ENCODE measurements at places on chromosomes 16 and 17.
A peak's percentile ranks its signal among the peaks of the same experiment; 100 is the strongest.

- DNase-seq, result peak; percentile 71
Observed at GRCh38 chr16:2471653-2472487, 773 bp downstream of the NTN3 start.

- DNase-seq, result no peak
Observed at GRCh38 chr17:57279432-57279831, 23.1 kb downstream of the MSI2 start.

DNA sequence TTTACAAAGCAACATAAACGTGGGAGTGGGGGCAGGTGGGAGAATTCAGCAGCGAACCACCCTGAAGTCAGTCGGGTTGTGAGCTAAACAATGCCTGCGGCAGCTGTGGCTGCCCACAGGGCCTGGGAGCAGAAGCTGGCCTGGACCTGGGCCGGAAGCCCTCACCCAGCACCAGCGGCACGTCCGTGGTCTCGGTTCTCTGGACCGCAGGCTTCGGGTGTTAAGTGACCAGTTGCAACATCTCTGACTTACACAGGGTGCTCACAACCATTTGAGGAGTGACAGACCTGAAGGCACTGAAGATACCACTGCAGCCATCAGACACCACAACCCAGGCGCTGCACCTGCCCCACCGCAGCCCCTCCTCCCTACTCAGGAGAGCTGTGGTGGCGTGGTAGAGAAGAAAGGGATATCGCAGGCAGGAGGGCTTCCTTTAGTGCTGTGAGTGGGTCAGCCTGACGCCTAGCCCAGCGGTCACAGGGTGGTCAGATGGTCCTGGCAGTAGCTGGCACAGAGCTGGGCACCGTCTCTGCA lies 33.8 kb downstream of the CBFA2T3 start:
- DNase-seq, result no peak

GRCh38 chr16:12462426-12463280 lies 341.0 kb downstream of the CPPED1 start:
- DNase-seq, result peak; percentile 21

DNA sequence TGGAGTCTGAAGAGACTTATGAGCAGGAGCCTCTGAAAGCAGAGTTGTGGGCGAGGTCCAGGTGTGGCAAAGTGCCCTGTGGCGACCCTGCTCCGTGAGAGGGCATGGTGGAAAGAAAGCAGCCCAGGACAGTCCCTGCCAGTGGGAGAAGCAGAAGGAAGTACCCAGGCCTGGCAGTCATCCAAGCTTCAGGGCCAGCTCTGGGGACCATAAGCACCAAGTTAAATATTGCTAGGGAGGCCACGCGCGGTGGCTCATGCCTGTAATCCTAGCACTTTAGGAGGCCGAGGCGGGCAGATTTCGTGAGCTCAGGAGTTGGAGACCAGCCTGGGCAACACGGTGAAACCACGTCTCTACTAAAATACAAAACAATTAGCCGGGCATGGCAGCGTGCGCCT lies 4.9 kb upstream of the ASGR1 start:
- no peak for DNase-seq

GRCh38 chr17:50954641-50955121 lies 88.5 kb upstream of the TOB1 start:
- DNase-seq, result no peak

GRCh38 chr16:49439050-49439449 lies 65.4 kb downstream of the C16orf78 start:
- DNase-seq, result no peak

- no peak for DNase-seq
Observed at GRCh38 chr17:72063756-72064450, 56.9 kb upstream of the SOX9 start.

DNA sequence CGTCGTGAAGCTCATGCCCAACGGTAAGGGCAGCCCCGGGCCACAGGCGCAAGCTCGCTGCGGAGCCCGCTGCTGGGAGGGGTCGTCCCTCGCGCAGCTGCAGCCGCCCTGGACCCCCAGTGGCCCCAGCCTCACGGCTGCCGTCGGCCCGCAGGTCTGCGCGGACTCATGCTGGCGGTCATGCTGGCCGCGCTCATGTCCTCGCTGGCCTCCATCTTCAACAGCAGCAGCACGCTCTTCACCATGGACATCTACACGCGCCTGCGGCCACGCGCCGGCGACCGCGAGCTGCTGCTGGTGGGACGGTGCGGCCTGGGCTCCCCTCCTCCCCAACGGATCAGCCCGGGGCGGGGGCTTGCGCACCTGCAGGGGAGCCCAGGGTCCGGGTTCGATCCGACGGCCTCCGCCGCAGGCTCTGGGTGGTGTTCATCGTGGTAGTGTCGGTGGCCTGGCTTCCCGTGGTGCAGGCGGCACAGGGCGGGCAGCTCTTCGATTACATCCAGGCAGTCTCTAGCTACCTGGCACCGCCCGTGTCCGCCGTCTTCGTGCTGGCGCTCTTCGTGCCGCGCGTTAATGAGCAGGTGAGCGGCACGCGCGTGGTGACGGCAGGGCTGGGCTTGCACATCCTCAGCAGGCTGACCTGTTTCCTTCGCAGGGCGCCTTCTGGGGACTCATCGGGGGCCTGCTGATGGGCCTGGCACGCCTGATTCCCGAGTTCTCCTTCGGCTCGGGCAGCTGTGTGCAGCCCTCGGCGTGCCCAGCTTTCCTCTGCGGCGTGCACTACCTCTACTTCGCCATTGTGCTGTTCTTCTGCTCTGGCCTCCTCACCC lies 5.8 kb downstream of the SLC5A2 start:
- no peak for DNase-seq

DNA sequence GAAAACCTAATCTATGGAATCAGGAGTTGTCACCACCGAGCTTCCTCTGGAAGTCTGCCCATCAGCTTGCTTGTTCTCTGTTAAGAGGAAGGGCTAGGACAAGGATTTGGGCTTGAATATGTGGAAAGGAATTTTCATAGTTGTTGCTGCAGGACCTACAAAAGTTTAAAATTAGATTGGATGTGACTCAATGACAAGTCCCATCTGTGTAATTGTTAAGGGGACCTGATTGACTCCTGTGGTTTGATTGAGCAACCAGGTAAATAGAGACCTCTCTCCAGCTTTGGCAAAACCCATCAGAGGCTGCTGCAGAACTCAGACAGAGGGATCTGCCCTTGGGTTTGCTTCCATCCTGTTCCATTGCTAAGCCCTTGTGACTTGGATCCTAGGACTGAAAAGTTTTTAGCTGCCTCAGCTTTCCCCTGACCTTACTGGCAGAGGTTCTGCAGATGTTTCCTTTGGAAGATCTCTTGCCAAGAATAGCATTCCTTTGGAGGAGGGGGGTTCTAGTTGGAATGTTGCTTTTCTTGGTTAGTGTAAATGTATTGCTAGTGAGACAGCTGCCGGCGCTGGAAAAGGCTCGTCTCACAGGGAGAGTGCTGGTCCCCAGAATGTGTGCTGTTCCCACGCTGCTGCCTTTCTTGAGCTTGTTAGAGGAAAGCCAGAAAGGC lies 50.0 kb downstream of the SF3B3 start:
- DNase-seq, result peak; percentile 28

GRCh38 chr16:19236561-19237209 lies 48.8 kb upstream of the CLEC19A start:
- DNase-seq, result no peak

GRCh38 chr16:66382171-66382965 lies 15.9 kb downstream of the CDH5 start:
- DNase-seq, result no peak

DNA sequence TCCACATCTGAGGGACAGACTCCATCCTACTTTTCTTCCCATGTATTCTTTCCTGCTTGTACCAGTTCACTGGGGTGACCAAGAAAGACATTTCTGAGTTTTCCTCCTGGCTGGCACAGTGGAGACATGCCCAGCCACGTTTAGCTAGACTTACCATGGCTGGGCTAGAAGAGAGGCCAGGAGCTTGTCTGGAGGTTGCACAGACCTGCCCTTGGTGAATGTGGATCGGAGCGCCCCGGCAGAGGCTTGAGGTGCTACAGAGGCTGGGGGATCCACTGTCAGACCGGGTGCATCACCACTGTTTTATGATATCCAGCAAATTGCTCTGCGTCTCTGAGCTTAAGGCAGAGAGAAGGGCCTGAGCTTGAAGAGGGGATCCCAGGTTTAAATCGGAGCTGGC lies 3.5 kb downstream of the IL4R start:
- no peak for DNase-seq

- no peak for DNase-seq
Observed at GRCh38 chr17:13518261-13519000, 83.3 kb downstream of the HS3ST3A1 start.

GRCh38 chr17:20028443-20028842 lies 19.3 kb downstream of the SPECC1 start:
- DNase-seq, result peak; percentile 83

GRCh38 chr16:11497851-11498289 lies 88.8 kb downstream of the LITAF start:
- DNase-seq, result peak; percentile 42

DNA sequence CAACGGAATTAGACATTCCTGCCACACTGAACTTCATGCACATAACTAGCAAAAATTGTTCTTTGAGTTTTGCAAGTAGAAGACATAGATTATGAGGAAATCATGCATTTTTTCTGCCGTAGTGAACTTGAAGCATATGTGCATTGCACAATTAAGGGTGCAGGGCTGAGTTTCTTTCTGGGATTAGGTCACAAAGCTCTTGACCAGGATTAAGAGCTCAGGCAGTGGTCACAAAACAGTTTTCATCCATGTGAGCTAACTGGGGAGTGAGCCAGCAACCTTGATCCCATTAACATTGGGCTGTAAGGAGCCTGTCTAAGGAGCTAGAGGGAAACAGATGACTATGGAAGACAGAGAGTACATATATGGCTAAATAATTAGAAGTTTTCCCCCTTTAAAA lies 143.7 kb downstream of the PMP22 start:
- DNase-seq, result no peak

GRCh38 chr17:8476741-8477140 lies 41.1 kb downstream of the NDEL1 start:
- no peak for DNase-seq

DNA sequence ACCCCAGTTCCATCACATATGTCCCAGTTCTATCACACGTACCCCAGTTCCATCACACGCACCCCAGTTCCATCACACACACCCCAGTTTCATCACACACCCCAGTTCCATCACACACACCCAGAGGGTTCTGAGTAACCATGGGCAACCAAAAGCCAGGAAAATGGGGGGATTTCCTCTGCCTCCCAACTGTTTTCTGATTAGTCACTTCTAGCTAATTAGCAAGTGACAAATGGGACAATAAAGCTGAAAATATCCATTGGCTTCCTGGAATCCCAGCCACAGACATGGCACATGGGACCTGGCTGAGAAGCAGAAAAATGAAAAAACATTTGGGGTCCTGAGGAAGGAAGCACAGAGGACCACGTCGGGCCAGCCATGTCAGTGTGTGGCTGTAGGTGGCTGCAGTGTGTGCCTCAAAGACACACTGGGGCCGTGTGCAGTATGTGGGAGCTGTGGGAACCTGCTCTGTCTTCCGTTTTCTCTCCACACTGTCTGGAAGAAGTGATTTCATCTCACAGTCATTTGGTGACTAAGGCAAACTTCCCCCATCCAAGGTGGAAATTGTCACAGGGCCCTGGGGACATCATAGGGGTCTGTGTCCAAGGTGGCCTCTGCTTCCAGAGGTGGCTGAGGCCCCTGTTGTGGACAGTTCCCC lies 106.7 kb downstream of the CMIP start:
- peak; percentile 49 for DNase-seq

All from NB4 (cell line).